ENCODE measurements at places on chromosomes 16 and 17.
A peak's percentile ranks its signal among the peaks of the same experiment; 100 is the strongest.

GRCh38 chr17:74901353-74902135, 8.1 kb upstream of the FADS6 start:
- DNase-seq, result no peak

- peak; percentile 8 for DNase-seq
Measured at GRCh38 chr16:72124761-72125634, 31.4 kb downstream of the DHX38 start.

GRCh38 chr16:10256784-10257641, 74.8 kb upstream of the GRIN2A start:
- peak; percentile 2 for DNase-seq

DNA sequence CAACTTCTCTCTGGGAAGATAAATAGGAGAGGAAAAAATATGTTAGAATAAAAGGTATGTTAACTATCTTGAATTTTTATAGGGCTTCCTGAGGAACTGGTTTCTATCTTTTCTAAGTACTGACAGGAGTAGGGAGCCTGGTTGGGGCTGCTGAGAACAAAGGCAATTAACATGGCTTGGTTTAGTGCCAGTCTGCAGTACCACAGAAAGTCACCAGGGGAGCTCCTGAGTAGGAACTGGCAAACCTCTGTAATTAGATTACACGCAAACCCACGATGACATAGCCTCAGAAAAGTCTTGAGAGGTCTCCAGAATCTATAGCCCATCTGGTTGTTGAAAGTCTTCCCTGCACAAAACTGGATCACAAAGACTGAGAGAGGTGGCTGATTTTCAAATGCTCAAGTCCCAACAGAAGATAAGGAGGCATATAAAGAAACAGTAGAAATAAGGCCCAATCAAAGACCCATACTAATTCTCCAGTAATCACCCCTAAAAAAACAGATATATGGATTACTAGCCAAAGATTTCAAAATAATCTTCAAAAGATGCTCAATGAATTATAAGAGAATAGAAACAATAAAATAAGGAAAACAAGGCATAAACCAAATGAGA, 11.7 kb upstream of the CNTNAP4 start:
- no peak for DNase-seq

DNA sequence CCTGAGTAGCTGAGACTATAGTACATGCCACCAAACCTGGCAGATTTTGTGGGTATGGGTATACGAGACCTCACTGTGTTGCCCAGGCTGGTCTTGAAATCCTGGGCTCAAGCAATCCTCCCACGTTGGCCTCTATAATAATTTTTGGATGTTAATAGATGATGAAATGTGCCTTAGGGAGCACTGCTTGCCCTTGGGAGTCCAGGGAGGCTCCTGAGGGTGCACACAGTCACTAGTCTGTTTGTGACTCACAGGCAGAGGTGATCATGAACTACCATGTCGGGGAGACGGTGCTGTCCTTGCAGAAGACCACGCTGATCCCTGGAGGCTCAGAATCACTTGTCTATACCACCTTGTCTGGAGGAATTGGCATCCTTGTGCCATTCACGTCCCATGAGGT, 46.1 kb downstream of the SF3B3 start:
- no peak for DNase-seq

GRCh38 chr17:38601539-38602351, 4.0 kb downstream of the SRCIN1 start:
- no peak for DNase-seq

DNA sequence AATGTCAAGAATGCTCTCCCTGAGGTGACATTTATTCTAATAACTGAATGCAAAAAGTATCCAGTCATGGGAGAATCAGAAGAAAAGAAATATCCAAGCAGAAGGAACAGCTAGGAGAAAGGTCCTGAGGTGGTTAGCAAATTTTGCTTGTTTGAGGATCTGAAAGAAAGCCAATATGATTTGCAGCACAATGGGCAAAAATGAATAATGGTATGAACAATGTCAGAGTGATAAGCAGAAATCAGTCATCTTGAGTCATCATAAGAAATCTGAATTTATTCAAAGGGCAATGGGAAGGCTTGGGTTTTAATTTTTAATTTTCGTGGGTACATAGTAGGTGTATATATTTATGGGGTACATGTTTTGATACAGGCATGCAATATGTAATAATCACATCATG, 68.5 kb downstream of the BRIP1 start:
- DNase-seq, result no peak

DNA sequence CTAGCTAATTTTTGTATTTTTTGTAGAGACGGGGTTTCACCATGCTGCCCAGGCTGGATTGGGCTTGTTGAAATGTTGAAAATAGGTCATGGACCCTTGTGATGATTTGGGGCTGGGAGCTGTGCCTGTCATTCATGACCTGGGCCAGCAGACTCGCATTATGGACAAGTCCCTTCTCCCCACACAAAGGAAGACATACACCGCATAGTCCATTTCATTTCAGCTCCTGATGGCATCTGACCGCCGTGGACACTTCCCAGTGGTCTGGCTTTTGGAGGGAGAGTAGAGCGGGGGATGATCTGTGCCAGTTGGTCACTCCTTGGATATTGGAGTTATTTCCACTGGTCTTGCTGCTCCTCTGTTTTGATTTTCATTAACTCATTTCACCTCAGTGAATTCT, 34.8 kb downstream of the MPRIP start:
- no peak for DNase-seq

DNA sequence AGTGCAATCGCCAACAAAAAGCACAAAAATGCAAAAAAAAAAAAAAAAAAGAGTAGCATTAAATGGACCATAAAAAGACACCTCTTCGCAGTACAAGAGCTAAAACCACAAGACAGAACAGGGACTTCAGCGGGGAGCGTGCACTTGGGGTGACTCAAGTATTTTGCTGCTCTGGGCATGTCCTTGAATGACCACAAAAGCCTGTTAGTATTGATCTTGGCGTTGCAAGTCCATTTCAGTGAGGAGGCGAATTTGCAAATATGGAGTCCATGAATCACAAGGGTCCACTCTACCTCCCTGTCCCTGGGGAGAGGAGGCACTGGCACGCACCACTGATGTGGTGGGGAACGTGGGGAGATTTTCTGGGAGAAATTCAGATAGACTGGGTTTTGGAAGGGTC, 78.9 kb downstream of the CNGB1 start:
- no peak for DNase-seq

DNA sequence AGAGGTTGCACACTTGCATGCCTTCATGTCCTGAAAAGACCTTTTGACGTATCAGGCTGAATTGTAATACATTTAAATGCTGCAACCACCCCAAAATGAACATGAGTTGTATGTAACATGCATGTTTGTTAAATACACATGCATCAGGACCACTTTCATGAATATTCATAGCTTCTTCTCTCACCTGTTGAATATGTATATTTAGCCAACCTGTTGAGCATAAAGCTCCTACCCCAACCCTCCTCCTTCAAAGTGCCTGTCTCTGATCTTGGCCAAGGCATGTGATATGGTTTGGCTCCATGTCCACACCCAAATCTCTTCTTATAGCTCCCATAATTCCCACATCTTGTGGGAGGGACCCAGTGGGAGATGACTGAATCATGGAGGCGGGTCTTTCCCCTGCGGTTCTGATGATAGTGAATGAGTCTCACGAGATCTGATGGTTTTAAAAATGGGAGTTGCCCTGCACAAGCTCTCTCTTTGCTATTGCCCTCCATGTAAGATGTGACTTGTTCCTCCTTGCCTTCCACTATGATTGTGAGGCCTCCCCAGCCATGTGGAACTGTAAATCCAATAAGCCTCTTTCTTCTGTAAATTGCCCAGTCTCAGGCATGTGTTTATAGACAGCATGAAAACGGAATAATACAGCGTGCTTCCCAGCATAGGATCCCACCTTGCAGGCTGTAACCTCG, 3.8 kb upstream of the CRYM start:
- DNase-seq, result no peak

DNA sequence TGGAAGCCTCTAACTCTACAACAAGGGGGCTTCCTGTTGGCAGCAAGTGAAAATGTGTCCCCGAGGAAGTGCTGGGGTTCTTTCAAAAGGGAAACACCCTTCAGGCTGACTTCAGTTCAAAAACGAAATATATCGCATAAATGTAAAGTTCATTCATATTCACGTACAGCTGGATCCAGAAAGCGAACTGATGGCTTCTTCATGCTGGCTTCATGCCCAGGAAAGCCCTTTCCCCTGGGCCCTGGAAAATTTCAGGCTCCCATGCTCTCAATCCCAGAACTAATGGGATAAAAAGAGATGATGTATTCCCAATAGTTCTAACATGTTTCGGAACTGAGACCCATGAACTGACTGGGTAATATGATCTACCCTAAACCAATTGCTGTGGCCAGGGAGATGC, 104.7 kb upstream of the CDH13 start:
- DNase-seq, result no peak

DNA sequence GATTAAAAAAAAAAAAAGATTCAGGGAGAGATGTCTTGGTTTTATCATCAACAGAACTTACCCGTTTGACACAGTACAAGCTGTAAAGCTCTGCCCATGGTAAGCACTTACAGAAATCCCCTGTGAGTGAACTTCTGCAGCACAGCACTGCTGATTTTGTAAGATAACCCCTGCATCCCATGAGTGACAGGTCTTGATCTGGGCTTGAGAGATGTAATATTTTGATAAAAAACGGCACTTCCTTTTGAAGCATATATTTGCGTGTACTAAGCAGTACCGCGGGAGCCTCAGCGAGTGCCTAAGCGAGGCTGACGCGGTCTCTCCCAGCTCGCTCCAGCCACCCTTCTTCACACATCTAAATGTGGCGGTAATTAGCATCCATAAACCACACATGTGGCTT, 50.5 kb downstream of the IKZF3 start:
- peak; percentile 24 for DNase-seq

- no peak for DNase-seq
Measured at GRCh38 chr17:72474243-72474642, 353.4 kb downstream of the SOX9 start.

DNA sequence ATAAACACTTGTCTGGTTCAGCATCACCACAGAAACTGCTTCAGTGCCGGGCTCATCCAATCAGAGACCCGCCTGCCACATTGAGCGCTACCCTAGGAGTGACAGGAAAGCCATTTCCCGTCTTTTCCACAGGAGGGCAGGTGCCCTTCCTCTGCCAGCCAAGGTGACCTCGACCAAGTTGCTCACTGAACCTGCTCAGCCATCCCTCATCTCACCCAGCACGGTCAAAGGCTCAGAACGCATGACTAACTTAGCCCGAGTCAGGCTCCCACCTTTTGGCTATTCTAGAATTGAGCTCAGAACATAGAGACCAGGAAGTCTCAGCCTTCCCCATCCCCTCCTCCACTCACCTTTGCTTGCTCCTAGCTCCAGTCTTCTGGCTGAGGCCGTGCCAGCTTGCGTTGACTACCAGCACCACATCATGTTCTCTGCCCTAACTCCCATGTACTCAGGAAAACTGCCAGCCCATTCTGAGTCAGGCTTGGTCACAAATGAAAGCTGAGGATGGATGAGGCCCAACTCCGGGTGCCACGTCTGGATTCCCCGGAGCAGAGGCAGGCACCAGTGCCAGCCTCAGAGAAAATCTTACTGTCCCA, 15.6 kb downstream of the MRPS23 start:
- DNase-seq, result no peak

- no peak for DNase-seq
Measured at GRCh38 chr16:57091975-57092785, at the start of gene CPNE2. Gene CPNE2, plus strand, starts transcription at chr16:57092583. Its CDS starts 18,160 bp downstream, at chr16:57110743.

GRCh38 chr16:59566446-59566845, 832.3 kb upstream of the GOT2 start:
- no peak for DNase-seq

DNA sequence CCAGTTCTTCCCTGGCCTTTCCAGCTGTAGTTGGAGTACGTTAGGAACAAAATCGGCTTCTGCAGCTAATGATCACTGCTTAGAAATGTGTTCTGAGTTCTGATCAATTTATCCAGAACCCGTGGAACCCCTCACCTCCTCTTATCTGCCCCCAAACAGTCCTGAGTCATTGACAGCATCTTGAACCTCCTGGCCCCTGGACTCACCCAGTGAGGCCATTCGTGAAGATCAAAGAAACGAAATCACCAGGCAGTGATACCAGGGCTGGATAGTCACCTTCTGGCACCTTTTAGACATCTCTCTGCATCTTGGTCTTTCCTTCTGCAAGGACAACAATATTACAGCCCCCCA, 17.0 kb upstream of the EXOC7 start:
- DNase-seq, result no peak

DNA sequence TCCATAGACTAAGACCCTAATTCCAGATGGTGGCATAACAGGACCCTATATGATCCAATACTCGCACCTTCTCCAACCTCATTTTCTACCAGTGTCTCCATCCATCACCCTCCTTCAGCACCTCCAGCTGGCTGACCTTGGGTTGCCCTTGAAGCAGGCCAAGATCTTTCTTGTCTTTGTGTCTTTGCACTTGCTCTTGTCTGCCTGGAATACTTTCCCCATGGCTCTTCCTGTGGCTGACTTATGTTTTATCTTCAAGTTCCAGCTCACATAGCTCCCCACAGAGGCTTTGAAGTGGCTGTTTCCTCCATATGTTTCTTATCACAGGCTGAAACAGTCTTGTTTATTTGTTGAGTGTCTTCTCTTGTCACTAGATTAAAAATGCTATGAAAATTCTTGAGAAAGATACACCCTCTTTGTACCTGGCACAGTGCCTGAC, 29.6 kb upstream of the MMD start:
- no peak for DNase-seq

GRCh38 chr17:156946-157345, 19.6 kb downstream of the SCGB1C2 start:
- DNase-seq, result no peak

- no peak for DNase-seq
Measured at GRCh38 chr16:1065469-1066128, 6.9 kb upstream of the SSTR5 start.

GRCh38 chr17:58818654-58819053, 63.0 kb downstream of the PPM1E start:
- DNase-seq, result no peak

DNA sequence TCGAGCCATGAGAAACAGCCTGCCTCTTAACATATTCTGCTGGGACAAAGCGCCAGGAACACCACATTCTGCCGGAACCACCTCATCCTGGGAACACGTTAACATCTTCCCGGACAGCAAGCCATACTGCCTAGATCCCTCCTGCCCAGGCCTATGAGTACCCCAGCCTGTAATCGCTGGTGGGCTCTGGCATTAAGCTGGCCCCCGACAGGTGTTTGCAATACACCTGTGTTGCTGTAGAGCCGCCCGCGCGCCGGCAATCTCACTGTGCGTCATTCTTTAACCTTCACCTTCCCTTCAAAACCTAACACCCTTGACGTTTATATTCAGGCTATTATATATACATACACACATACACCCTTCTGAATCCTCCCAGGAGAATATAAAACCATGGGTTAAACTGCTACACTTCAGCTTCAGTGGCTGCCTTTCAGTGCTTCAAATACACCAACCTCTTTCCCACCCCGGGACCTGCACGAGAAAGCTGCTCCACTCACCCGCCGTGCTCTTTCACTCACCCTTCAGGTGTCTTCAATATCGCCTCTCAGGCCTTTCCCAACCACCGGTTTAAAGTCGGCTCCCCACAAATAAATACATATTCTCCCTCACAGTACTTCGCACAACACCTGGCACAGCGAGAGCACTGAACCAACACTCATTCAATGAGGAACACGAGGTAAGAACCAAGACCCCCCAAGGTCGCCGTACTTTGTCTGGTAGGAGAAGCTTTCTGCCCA, 1.0 kb upstream of the ENDOV start:
- no peak for DNase-seq
